HFF-Myc (cell line): ENCODE measurements at places on chromosomes 7 and 10.

DNA sequence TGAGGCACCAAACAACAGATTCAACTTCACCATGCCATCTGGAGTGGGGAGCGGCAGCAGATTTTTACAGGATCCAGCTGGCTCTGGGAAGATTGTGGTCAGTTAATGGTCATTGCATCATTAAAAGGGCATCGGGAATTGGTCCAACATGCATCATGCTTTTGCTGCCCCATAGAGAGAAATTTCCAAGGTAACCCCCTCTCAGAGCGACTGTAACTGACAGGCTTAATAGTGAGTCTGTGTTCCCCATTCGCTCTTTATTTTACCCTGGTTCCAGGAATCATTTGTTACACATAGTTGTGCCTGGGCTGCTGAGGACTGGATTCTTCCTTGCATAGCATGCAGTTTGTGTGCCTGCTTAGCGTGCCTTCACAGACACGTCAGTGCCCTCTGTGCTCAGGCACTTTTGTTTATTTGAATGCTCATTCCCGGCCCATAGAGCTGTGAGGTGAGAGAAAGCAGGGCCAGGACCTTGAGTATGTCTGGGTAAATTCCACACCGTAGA lies 49.9 kb downstream of the CDHR3 start:
- peak; percentile 87 for DNase-seq

DNA sequence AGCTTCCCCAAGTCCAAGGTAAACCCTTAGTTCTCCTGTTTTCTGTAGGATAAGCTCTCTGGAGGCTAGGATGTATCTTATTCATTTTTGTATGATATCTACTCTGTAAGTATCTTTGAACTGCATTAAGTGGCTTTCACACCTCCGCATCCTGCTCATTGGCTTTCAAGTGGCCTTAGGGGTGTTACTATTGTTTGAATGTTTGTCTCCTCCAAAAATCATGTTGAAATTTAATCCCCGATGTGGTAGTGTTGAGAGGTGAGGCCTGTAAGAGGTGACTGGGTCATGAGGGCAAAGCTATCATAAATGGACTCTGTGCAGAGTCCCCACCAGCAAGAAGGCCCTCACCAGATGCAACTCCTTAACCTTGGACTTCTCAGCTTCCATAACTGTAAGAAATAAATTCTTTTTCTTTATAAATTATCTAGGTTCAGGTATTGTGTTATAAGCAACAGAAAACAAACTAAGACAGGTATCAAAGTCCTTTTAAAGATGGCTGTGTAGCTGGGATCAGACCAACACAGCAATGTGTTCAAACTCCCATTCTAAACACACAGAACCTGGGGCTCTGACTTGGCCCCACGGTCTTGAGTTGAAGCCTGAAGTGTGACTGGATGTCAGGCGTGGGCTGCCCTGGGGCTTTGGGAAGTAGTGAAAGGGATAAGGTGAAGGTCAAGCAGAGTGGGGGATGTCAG lies 25.9 kb downstream of the TBXAS1 start:
- no peak for DNase-seq

DNA sequence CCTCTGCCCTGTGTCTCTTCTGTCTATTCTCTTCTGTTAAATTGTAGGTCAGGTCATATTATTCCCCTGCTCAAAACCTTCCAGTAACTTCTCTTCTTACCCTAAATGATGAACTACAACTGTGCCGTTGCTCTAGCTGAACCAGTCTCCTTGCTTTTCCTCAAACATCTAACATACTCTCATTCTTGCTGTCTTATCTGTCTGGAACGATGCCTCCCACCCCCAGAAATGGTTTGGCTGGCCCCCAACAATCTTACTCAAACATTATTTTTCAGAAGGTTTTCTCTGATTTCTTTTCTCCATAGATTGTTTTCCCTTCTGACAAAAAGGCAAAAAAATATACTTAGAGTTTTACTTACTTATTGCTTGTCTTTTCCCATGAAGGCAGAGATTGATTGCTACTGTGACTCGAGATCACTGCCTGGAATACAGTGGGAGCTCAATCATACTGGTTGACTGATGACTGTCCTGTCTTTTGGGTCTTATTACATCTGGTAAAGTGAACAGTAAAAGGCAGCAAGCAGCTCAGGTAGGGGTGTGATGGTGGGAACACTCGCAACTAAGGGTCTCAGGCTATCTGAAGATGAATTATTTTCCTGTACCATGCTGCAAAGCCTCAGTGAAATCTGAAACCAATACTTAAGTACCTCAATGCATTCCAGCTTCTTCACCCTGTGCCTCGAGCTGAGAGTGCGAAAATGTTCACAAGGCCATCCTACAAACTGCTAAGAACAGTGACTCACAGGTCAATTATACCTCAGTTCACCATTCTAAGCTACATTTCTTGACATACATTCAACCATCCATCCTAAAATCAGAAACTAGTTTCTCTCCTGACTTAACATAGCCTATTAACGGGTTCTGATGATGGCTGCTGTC lies 67.6 kb downstream of the DNMBP start:
- DNase-seq, result no peak

DNA sequence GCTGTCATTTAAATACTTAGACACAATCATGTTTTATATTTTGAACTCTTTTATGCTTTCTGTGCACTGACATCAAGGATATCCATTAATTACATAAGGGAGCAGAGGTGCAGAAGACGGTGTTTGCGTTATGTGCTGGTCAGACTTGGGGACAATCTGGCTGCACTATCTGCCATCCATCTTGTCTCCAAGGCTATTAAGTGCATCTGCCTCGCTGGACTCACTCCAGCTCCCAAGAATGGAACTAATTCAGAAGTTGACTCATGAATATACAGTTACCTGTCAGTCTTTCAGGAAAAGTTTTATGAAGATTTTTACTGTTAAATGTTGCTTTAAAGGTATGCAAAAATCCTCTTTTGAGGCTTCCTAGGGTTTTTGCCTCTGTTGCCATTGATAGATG lies 391.0 kb downstream of the SUGCT start:
- DNase-seq, result no peak

GRCh38 chr10:73182568-73182967 lies 14.6 kb downstream of the FAM149B1 start:
- no peak for DNase-seq

DNA sequence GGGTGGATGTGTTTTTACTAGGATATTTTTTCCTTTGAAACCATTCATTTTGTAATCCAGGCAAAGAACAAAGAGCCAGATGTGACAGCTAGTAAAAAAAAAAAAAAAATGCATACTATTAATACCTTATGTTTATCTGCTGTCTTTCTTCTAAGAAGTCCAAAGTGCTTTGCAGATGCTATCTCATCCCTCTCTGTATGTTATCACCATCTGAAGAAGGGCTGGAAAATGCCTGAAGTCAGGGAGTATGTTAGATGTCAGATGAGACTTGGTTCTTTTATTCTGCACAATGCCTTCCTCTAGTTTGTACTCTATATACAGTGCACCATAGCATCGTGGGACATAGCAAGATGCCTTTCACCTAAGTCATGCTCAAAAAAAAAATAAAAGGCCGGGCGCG lies 10.4 kb upstream of the CAMK1D start:
- no peak for DNase-seq

DNA sequence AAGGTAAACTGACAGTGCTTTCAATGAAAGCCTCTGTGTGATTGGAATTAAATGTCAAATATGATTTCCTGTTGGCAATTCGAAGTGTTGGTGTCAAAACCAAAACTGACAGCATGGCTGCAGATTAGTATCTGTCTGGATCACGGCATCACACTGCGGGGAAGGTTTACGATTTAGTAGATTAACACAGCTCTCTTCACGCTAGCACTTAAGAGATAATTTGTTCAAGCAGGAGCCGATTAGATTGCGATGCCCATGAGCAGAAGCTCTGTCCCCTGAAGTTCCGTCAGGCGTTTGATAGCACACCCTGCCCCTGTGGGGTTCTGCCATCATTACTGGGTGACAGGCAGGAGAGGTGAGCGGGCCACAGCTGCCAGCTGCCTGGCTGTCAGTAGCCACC lies 279.5 kb upstream of the AUTS2 start:
- no peak for DNase-seq

DNA sequence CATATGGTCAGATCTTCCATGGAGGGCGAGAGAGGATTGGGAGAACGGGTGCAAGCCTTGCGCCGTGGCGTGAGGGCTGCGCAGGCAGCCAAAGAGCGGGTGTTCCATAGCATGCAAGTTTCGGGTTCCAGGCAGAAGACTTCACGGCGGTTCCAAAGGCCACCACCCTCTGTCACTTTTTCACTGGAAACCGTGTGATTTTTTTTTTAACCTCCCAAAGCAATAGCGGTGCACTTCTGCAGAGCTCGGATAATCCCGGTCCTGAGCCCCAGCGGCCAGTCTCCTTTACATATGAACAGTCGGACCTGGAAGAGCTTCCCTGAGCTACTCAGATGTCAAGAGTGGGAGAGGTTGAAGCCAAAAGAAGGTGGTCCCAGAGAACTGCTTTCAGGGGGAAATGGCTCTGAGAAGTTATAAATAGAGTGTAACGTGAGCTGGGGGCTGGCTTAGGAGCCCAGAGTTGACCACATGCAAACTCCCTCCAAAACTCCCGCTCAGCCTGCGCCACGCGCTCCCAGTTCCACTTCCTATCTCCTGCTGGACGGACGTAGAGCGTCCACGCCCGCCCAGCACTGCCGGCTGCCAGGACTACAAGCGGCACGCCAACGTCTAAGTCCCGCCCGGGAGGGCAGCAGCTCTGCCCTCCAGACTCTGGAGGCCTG lies at the start of gene MEOX2:
Gene MEOX2 (minus strand): TSS at position 389 of the 662 bp plus-strand sequence. CDS start 281 bp downstream, at position 108.
- peak; percentile 86 for DNase-seq

DNA sequence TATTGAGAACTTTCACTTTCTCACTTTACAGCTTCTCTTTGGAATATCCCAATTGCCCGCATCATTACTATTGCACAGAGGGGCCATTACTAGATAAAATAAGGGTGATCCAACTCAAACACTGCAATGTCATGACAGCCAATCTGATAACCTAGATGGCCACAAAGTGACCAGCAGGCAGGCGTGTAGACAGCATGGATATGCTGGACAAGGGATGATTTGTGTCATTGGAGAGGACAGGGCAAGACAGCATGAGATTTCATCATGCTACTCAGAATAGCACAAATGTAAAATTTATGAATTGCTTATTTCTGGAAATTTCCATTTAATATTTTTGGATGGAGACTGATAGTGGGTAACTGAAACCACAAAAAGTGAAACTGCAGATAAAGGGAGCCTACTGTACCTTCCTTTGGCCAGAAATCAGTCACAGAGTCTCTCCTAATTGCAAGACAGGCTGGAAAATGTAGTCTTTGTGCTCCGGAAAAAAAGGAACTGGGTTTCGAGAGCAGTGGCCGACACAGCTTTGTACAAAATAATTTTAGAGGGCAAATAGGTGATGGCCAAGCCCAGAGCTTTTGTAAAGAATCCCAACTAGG lies 6.1 kb upstream of the GSDME start:
- DNase-seq, result no peak

DNA sequence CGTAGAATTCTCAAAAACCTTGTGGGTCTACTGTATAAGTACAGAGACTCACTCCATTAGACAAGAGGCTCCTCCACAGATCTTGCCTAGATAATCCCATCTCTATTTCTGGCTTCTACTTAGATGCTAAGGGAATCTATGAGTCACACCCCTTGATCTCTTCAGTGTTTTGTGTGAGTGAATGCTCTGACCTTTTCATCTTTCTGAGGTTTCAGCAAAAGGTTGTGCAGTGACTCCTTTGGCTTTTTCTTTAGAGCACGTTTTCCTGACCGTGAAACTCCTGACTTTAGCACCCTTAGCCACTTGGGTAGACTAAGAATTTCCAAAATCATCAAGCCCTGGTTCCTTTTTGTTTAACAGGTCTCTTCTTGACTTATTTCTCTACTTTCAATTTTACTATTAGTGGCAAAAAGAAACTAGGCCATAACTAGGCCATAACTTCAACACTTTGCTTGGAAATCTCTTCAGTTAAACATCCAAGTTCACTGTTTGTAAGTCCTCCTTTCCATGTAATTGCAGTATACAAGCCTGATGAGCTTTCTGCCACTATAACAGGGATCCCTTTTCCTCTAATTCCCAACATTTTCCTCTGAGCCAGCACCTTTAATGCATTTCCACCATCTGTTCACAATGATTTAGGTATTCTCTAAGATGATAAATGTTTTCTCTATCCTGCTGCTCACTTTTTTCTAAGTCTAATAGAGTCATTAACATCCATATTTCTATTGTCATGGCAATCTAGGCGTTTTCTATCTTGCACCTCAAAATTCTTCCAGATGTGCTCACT lies 19.4 kb downstream of the COPG2 start:
- peak; percentile 25 for DNase-seq

DNA sequence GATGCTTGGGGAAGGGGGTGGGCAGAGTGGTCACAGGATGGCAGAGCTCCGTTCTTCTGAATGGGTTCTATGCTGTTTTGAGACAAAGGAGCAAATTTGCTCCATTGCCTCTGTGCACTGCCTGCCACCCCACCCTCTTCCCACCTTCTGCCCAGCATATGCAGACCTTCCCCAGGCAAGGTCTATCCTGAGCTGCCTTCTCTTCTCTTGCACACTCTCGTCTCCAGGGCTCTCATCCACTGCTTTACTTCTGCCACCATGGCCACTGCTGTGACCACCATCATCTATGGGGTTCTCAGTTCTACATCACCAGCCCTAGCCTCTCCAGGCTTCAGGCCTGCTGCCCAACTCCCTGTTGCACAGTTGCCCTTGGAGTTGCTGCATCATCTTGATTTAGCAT lies 230.4 kb downstream of the TMEM178B start:
- DNase-seq, result no peak

GRCh38 chr10:78955206-78955605 lies 113.6 kb upstream of the ZMIZ1 start:
- DNase-seq, result no peak

DNA sequence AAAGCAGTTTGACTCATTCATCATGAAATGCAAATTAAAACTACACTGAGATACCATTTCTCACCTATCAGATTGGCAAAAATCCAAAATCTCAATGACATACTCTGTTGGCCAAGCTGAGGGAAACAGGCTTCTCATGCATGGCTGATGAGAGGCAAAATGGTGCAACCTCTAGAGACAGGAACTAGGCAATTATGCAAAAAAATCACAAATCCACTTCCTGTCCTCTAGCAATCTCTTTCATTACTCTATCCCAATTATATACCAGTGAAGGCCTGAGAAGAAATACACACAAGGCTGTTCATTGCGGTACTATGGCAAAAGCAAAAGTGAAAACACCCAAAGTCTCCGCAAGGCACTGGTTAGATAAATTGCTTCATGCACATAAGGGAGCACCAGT lies 25.9 kb upstream of the PTPRN2 start:
- no peak for DNase-seq

DNA sequence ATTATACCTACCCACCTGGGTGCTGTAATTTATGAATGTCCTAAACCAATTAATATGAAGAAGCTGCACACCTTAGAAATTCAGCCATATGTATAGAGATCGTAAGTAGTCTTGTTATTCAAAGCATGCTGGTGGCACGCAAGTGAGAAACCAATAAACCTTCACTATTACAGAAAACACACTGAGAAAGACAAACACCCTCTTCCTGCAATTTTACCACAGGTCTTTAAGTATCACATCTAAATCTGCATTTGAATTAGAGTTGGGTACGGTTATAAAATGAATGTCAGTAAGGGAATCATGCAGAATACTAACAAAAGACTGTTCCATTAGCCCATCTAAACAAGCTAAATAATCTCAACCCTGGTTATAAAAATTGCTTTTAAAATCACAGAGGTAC lies 33.8 kb downstream of the CCNJ start:
- no peak for DNase-seq
